ENCODE measurements at places on chromosomes 1 and 21.

DNA sequence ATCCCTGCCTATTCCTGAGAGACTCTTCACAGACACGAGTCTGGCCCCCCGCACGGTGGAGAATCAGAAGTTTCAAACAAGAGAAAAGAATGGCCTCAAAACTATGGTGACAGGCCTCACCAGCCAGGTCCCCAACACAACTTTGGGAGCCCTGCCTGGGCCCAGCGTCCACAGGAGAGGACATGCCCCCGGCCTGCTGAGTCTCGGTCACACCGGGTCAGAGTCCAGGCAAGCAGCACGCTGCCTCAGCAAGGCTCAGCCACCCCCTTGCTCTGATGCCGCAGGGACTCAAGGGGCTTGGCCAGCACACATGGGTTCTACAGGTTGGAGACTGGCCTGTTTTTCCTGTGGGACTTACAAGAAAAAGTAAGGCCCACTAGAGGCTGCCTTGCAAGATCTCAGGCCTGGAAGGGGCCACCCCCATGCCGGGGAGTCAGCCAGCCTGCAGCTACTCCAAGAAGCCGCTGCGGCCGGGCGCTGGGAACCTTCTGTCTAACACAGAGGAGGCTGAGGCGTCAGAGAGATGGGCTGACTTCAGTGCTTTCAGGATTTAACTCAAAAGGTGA is 116.8 kb downstream of the NPHP4 start:
- peak; percentile 39 for DNase-seq

DNA sequence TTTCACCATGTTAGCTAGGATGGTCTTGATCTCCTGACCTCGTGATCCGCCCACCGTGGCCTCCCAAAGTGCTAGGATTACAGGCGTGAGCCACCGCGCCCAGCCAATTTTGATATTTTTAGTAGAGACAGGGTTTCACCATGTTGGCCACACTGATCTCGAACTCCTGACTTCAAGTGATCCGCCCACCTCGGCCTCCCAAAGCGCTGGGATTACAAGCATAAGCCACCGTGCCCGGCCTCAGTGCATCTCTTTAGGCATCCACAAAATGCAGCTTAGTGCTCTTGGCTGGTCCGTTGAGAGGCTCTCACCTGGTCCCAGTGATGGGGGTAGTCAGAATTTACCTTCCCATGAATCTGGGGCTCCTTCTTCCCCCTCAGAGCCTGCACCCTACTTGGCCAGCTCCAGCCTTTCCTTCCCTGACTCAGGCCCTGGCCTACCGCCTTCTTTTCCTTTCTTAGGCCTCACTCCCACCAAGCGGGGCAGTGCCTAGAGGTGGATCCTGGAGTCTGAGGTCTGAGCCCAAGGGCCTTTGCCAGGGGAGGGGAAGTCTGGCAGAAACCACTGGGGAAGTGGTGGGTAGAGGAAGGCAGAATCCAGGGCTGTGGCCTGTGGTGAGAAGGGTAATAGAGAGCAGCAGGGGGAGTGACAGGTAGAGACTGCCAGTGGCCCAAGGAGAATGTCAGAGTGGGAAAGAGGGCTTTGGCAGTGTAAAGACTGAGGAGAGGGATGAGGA is 3.7 kb downstream of the LENEP start:
- no peak for DNase-seq

DNA sequence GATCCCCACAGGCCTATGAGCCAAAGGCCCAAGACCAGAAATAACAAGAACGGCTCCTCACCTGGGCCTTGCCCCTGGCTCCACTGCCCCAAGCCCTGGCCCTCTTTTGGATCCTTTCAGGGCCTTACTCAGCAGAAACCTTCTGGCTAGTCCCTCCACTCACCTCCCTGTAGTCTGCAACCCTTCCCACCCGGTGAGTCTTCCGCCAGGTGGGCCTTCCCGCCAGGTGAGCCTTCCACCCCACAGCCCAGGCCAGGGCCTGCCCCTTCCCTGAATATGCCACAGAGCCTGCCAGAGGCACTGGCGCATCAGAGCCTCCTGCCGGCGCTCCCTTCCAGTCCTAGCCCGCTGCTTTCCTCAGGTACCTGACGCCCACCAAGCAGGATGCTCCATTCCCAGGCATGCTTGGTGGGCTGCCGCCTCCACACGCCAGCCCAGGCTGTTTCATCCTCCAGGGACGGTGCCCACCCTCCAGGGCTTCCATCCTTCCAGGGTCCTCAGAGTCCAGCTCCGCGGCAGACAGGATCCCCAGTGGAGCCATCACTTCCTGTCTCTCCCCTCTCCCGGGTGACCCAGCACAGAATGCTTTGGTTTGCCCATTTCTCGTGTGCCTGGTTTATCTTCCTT is 20.9 kb downstream of the LHX4 start:
- no peak for DNase-seq

DNA sequence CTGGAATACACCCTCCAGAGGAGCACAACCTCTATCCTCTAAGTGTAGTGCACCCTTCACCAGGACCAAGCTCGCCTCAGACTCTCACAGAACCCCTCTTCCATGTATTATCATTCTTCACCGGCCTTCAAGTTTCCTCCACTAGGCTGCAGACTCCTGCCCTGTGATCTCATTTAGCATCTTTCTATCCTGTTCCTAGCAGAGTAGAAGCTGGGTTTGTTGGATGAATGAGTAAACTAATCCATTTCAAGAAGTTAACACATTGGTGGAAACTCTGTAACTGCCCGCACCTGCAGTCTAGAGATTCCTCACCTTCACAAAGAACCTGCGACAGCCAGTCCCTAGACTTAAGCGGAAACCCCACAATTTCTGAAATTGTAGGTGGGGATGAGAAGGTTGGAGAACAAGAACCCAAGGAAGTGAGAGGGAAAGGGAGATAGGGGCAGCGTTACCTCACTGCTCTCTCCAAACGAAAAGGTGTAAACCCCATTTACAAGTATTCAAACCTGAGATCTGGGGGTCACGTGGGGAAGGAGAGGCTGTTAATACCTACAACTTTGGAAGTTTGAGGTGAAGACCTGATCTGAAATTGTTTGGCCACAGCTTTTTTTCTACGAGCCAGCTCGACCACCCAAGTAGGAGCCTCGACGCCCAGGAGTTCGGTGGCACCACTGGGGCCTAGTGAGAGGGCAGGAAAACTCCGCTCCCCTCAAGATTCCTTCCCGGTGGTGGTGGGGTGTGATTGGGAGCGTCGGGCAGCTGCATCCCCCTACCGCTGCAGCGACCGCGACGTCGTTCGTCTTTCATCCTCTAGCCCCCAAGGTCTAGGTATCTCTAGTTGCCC is 1.2 kb downstream of the PTPN14 start:
- no peak for DNase-seq

GRCh38 chr1:36542024-36542961 is 59.6 kb upstream of the CSF3R start:
- no peak for DNase-seq

GRCh38 chr1:37020653-37021277 is 13.6 kb downstream of the GRIK3 start:
- DNase-seq = no peak

Measured in liver (tissue), 10 donors.